ENCODE measurements at places on chromosomes 7 and 10.

GRCh38 chr7:107661865-107662379, 1.3 kb downstream of the SLC26A4 start:
- DNase-seq: no peak

DNA sequence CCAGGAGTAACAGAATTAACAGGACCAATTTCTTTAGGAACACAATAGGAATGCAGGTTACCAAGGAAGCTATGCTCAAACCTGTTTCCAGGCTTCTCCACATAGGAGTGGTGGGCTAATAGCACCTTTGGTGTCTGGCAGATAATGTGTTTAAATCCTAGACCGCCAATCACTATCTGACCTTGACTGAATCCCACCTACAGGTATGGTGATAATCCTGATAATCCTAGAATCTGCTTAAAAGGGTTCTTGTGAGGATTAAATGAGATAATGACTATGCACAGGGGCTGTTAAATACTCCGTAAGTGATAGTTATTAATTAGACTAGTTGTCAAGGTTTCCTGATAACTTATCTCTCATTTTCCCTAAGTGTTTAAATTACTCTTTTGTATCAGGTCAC, 81.2 kb downstream of the EPC1 start:
- DNase-seq: no peak

GRCh38 chr10:116098411-116099022, 174.5 kb downstream of the GFRA1 start:
- DNase-seq: no peak

- DNase-seq: no peak
Measured at GRCh38 chr10:19889256-19889655, 73.0 kb downstream of the PLXDC2 start.

DNA sequence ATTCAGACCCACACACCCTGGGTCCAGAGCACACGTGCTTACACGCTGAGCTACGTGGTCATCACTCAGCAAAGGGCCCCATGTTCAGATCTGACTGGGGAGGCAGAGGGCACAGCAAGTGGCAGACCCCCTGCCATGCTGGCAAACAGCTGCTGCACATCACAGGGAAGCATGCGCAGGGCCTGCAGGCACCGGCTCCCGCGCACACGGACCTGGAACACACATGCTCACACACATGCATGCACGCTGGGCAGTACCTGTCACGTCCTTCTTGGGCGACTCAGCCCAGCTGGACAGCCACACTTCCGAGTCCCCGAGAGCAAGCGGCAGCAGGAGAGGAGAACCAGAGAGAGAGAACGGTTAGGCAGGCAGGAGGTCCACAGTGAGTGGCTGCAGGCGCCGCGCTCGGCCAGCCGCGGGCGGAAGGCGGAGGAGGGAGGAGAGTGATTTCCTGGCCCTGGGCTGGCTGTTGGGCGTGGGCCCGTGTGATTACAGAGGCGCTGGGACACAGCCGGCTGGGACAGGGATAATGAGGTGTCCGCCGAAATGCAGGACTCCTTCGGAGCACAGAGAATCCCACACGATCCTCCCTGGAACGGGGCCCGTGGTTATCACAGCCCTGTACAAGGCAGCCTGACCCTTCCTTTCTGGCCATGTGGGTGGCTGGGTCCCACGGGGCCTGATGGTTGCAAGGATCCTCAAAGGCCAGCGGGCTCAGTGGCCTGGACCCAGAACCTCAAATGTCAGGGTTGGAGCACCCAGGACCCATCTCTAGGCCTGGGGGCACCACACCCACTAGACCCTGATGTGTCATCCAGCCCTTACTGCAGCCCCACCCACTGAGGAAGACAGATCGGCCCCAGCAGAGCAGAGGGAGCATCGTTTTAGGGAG, 175.1 kb downstream of the NEURL1 start:
- no peak for DNase-seq

DNA sequence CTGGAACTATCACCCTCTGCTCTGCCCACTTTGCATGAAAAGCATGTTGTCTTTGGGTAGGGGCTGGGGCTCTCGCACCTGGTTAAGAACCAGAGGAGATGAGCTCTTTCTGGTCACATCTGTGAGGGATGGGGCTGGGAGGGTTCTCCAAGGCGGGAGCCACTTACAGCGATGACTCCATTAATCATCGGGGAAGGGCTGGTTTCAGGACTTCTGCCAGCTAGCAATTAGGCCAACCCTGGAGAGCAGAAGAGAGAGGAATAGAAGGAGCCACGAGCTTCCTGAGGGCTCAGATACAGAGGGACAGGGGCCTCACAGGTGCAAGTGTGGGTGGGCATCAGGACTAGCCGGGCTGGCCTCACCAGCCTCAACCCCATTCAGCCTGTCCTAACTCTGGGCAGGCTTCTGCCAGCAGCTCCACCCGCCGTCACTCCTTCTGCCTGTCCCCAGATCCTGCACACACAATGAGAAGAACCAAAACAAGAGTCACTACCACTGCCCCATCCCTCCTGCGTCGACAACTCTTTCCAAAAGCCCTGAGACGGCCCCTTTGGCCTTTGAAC, 8.4 kb downstream of the AQP1 start:
- DNase-seq: no peak

GRCh38 chr10:88196291-88196690, 332.9 kb downstream of the PTEN start:
- no peak for DNase-seq

DNA sequence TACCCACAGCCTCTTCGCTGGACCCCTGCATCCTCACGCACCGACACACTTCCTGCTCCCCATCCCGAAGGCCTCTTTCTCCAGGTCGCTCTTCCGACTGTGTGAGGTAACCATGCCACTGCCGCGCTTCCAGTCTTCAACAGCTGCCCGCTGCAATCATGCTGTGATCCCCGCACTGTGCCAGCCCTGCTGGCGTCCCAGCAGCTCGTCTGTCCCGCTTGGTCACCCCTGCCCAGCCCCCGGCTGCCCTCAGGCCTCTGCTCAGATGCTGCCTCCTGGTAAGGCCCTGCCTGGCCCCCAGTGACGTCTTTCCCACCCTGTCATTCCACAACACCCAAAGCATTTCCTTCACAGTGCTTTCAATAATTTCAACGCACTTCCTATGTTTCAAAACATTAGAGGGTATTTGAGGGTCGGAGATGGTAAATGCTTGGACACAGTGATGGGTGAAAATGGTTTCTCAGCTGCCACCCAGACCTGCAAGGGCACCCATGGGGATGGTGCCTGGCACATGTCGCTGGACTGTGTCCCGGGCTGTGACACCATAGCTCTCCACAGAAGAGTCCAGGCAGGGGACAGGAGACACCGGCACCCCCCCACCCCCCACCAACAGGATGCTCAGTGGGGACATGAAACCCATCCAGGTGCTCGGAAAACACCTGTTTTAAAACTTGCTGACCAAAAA, 125.2 kb downstream of the MAD1L1 start:
- no peak for DNase-seq

DNA sequence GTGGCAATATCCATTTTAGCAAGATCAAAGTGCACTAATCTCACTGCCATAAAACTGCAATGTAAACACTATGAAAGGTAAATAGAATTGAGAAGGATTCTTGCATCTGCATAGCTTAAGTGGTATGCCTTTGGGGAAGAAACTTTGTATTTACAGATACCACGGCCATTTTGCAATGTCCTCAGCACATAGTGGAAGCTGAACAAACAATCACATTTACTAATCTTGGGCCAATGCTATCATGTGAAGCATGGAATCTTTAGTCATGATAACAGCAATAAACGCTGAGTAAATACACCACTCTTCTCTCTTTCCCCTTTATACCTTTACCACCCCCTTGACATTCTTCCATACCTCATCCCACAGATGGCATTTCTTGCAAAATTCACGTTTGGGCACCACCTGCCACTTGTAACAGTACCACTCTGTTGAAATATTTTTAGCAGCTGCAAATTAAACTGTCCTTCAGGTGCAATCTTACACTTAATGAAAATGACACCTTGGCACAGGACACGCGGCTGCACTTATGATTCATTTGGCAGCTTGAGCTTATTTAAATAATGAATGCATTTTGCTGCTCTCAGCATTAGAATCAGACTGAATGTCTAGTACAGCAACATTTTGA, 171.8 kb downstream of the SEMA3A start:
- no peak for DNase-seq

GRCh38 chr10:104150139-104150538, 28.2 kb downstream of the SFR1 start:
- DNase-seq: no peak

- no peak for DNase-seq
Measured at GRCh38 chr10:74083304-74083703, 67.3 kb downstream of the AP3M1 start.

GRCh38 chr7:113715981-113716856, 202.6 kb downstream of the PPP1R3A start:
- DNase-seq: no peak

GRCh38 chr10:128191847-128192246, 65.6 kb upstream of the MKI67 start:
- no peak for DNase-seq

- no peak for DNase-seq
Measured at GRCh38 chr10:92756201-92757065, 66.7 kb downstream of the HHEX start.

DNA sequence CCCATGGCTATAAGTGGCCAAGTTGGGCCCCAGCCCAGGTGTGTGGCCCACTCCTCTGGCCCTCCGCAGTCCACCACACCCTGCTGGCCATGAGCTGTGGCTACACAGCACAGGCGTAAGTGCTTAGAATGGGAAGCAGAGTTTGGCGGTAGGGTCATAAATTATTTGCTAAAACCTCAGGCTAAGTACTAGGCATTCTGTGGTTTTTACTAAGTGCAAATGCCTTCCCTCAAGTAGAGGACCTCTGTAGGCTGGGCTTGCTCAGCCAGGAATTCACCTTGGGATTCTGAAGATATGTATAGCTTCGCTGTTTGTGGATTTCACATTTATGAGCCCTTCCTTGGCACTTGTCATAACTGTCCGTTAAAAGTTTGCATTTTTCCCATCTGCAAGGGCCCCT, 44.8 kb upstream of the LOXL4 start:
- no peak for DNase-seq

GRCh38 chr10:11691319-11691755, 50.8 kb upstream of the ECHDC3 start:
- DNase-seq: no peak

- DNase-seq: no peak
Measured at GRCh38 chr10:124003871-124004662, 89.3 kb downstream of the CHST15 start.

DNA sequence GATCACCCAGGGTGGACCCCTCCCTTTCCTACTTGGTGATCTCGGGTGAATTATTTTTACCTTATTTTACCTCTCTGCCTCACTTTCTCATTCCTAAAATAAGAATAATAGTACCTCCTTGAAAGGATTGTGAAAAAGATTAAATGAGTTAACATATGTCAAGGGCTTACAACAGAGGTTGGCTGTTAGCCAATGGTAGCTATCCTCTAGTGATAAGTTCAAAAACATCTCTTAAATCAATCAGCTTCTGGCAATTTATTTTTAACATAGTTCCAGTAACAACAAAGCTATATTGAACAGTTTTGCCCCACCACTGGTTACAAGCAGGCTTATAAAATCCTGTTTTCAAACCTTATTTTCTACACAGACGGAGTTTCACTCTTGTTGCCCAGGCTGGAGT, 45.4 kb downstream of the TMEM168 start:
- DNase-seq: no peak

DNA sequence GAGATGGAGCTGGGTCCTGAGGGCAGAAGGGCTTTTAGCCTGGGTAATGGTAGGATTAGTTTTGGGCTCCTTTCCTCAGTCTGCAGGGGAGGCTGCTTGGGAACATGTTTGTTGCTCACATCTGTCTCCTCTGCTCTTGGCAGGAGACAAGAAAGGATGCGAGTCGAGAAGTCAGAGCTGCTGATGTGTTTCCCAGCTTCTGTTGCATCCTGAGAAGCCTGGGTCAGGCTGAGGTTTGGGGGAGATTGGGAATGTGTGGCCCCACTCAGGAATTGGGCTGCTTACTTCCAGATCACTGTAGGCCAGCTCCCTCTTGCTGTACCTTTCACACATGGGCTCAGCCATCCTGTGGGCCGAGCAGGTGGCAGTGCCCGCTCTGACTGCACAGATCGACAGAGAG, 79.2 kb downstream of the CCNY start:
- DNase-seq: no peak

DNA sequence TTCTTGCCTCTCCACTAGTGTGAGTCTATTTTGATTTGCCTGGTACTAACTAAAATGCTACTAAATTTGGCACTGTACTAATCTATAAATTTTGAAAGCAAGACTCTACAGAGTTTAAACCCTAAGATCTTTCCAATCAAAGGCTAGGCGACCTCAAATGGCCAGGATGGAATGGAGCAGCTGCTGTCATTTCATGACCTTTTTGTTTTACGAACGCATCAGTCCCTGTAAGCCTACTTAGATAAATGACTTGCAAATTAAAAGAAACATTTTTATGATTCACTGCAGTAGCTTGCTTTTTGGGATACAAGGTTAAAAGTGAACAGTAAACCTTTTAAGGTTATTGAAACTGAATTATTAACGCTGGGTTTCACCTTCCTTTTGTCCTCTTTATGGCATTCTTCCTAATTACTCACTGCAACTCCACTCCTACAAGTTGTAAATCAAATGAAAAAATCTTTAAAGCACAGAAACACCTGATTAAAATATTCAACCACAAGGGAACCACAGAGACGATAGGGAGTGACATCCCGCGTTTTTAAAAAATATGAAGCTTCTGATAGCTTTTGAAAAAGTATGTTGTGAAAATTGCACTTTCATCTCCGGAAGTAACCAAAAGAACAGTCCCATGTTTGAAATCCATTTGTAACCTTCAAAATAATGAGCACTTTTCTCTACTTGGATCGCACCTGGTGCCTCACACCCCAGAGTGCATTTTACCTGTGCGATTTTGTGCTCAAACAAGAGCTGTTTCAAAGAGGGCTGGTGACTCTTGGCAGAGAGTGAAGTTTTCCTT, 595.1 kb downstream of the PARD3 start:
- no peak for DNase-seq

DNA sequence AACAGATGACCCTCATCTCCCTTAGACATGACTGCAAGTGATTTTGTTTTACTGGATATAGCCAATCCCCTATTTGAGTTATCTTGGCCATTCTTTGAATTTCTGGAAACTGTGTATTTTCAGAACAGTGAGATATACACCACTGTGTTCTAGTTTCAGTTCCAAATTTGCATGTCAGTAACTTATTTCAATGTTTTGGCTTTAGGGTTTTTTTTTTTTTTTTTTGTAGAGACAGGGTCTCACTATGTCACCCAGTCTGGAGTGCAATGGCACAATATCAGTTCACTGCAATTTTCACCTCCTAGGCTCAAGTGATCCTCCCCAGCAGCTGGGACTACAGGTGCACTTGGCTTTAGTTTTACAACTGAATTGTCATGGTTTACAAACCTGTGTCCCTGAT, 67.2 kb downstream of the ATAD1 start:
- no peak for DNase-seq

Data from CD4-positive, alpha-beta T cell treated with Interleukin-10 for 1 hour (primary cell).